ENCODE measurements at places on chromosomes 4 and X. TPM values are rescaled to one million over a fixed set of nuclear protein-coding genes. Genes with fewer than 3 reads are reported as not detected.

GRCh38 chr4:152591396-152591795, 55.5 kb upstream of the FBXW7 start:
- DNase-seq = no peak
- H3K27me3 ChIP-seq = no peaks in the 10 kb centered on the region
- no peaks in the 10 kb centered on the region for H3K4me1 ChIP-seq
- no peak overlapping the region for H3K4me3 ChIP-seq
- no peak overlapping the region for H3K27ac ChIP-seq
- H3K36me3 ChIP-seq = no peaks in the 10 kb centered on the region

DNA sequence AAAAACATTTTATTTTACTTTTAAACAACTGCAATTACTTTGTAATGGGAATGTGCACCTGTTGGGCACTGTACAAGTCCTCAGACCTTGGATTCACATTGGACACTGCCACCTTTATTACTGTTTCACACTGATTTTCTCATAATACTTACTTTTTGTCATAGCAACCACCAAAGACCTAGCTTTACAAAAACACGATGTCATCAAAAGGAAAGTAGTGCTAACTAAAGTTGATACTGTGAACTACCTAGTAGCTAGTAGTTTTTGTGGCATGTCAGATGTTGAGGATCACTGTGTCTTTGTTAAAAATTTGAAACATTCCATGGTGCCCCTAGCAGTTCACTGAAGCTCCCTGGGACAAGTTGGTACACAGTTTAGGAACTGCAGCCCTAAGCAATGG, 62.9 kb upstream of the HOPX start:
- H3K27me3 ChIP-seq = no peaks in the 10 kb centered on the region
- no peak overlapping the region for H3K27ac ChIP-seq
- no peak overlapping the region for H3K4me3 ChIP-seq
- no peaks in the 10 kb centered on the region for H3K36me3 ChIP-seq
- DNase-seq = no peak

DNA sequence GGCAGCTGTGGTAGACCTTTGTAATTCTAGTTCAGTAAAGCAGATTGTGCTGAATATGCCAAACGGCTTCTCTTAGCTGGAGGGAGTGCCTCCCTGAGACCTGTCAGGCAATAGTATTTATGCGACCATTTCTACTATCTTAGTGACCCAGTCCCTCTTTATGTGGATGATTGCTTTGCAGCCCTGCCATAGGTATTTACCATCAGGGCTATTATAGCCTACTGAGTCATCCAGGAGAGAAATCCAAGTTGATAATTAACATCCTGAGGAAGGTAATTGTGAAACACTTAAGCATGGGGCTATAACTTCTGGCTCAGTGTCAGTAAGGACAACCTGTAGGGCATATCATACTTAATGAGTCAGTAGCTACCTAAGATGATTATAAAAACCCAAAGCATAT, 103.9 kb upstream of the MAOA start:
- no peaks in the 10 kb centered on the region for H3K4me1 ChIP-seq
- no peaks in the 10 kb centered on the region for H3K27me3 ChIP-seq
- H3K36me3 ChIP-seq = no peaks in the 10 kb centered on the region
- no peak for DNase-seq

DNA sequence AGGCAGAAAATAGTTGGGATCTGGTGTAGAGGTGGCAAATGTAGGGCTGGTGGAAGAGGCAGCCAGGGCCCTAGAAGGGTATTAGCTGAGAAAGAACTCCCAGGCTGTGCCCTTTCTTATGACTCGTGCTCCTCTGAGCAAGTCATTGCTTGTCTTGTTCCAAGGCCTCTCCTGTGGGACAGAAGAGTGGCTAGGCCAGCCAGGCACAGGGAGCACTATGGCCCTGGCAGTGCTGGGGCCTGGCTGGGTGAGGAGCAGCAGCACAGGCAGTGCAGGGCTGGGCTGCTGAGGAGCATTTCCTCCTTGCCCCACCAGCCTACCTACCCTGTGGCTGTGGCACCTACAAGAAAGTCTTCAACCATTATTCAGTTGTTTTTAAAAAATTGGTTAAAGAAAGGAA, 298.5 kb upstream of the NR3C2 start:
- no peak for DNase-seq
- no peaks in the 10 kb centered on the region for H3K36me3 ChIP-seq
- no peak overlapping the region for H3K27ac ChIP-seq
- H3K4me3 ChIP-seq = no peak overlapping the region
- no peaks in the 10 kb centered on the region for H3K4me1 ChIP-seq

DNA sequence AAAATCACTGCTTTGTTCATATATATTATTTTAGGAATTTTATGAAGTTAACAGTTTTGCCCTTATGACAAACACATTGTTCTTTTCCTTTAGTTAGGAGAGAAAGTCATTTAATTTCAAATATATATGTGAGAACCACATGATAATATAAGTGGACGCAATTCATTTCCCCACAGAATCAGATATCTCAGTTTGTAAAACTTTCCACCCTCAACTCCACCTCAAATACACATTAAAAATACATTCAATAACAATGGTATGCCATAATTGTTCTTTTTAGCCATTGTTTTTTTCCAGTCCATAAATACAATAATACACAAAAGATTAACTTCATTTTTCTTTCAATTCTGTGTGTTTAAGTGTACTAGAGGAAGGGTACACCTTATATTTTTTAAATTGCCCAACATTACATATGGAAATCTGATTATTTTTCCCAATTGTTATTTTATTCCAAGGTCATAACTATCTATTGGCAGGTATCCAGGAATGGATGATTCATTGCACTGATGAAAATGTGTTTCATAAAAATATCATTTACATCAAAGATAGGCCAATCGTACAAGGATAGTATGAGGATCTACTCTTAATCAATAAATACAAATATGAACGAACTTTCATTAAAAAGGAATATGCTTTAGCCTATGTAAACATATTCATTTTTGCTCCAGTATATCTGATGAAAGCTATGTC, 125.0 kb downstream of the PPP3CA start:
- peaks cover 87% of the 10 kb centered on the region for H3K4me1 ChIP-seq
- no peaks in the 10 kb centered on the region for H3K36me3 ChIP-seq
- DNase-seq = no peak
- no peaks in the 10 kb centered on the region for H3K27me3 ChIP-seq
- H3K27ac ChIP-seq = no peak overlapping the region

The PNMA5 gene
- not detected for total RNA-seq

Measured in gastrocnemius medialis (tissue), 4 donors.